ENCODE measurements at places on chromosomes 1 and 21.

GRCh38 chr1:221991221-221991620, 249.3 kb upstream of the DUSP10 start:
- no peak for DNase-seq

- DNase-seq: no peak
Measured at GRCh38 chr1:98704971-98705370, 43.5 kb downstream of the SNX7 start.

DNA sequence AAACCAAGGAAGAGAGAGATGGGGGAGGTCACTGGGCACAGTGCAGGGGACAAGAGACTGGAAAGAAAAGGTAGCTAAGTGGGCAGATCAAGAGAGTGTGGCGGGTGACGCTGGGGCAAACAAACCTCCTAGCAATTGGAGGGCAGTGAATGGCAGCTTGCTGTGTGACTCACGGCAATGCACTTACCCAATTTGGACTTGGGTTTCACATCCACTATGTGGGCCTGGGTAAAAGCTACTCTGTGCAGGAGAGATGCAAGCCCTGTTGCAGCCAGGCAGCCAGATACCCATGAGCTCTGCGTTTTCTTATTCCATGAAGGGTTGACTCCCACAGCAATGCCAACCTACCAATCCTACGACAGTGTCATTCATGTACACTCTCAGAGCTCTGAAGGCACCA, 9.5 kb downstream of the PLXNA2 start:
- DNase-seq: no peak

DNA sequence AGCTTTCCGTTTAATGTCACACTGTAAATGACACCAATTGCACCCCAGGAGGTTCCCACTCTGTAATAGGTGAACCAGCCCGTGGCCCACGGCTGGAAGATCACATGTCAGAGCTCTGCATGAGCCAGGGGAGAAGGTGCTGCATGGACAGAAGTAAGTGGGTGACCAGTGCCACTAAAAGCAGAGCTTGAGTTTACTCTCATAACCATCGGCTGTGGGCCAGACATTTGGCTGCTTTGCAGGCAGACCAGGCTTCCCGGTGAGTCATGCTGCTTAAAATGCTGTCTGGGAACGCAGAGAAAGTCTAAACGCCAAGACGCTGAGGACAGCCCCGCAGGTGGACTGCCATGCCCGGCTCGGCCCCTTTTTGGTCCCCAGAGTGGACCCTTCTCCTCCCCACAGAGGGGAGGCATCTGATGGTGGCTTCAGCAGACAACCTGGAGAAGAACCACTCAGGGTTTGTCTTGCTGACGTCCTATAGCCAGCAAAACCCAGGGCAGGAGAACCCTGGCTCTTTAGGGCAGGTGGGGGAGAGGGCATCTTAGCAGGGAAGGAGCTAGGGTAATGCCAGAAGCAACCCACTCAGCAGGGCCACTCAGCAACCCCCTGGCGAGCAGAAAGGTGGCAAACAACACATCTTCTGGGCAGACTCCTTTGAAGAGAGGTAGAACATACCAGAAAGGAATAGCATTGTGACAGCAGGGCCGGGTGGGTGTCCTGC, 7.3 kb downstream of the KIAA2013 start:
- DNase-seq: no peak

DNA sequence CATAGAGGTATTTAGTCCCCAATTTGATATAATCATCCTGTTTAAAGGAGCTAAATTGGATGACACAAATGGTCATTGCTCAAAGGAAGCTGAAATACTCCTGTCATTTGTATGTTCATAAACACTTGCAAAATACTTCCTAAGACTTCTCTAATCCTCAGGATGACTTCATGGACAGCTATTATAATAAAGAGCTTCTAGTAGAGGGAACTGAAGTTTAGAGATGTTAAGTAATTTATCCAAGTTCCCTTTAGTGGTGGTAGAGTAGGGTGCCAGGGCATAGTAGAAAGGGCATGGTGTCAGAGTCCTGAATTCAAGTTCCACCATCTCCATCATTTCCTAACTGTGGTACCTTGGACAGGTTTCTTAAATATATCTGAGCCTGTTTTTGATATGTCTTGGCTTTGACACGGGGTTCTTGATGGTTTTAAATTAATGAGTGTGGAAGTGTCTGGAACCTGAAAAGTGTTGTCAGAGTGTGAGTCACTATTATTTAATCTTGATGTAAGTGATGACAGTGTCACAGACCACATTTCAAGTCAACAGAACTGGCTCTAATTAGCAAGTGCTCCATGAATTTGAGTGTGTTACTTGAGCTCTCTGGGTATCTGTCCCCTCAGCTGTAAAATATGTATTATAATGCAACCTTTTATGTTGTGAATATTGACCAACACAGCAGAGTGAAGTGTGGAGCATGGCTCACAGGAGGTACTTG, 12.1 kb upstream of the GBP6 start:
- DNase-seq: no peak

DNA sequence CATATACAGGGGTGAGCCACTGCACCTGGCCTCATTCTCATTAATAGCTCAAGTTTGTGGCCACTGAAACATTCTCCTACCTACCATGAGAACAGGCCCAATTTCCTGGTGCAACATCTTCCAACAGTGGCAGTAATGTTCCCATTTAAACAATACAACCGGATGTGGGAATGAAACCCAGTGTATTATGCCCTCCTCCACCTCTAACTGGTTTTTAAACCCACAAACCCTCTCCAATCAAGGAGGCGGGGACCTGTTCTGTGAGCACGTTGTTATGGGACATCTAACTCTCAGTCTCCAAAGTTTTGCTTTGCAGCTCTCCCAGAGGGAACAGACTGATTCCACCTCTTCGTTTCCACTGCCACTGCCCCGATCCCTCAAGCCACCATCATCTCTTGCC, 2.6 kb downstream of the CTNNBIP1 start:
- DNase-seq: no peak

GRCh38 chr1:230189341-230189740, 122.3 kb downstream of the GALNT2 start:
- DNase-seq: no peak

DNA sequence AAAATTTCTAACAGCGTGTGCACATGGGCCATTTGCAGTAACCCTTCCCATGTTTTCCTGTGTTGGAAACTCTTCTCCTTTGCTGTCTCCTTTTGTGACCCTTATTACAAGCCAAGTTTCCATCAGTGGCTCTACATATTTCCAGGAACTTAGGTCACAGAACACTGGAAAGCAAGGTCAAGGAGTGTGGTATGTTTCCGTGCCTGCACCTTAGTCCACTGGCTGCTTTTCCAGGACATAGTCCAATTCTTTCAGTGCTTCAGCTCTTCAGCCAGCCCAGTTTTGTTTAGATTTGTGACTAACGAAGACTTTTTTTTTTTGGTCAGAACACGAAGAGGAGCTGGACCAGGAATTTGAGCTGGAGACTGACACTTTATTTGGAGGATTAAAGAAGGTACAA, 33.8 kb downstream of the HHAT start:
- no peak for DNase-seq

DNA sequence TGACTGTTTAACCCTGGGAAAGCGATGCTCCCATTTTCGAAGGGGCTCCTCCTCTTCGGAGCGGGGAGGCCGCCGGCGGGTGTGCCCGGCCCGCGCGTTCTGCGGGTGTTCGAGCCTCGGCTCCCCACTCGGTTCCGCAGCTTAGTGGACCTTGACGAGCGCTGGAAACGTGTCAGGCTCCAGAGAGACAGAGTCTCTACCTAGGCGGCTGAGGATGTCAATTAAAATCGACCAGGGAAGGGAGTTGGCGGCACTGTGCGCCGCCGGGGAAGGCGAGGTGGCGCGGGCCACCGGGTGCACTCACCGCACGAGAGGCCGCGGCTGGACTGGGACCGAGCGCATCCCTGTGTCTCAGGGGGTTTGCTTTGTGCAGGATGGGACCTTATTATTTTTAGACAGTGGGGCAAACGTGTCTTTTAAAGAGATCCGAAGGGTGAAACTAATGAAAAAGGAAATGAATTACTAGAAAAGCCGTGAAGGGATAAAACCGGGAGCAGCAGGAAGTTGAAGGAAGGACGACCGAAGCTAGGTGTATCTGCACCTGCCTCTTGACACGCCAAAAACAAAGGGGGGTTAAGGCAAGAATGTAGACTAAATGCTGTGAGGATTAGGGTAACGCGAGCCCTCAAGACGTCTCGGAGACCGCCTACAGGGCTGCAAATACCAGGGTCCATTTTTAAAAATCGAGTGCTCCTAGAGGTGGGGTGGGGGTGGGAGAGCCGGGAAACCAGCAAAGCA, 5.6 kb downstream of the LHX4 start:
- no peak for DNase-seq

- DNase-seq: no peak
Measured at GRCh38 chr1:172627702-172628101, 31.2 kb upstream of the FASLG start.

DNA sequence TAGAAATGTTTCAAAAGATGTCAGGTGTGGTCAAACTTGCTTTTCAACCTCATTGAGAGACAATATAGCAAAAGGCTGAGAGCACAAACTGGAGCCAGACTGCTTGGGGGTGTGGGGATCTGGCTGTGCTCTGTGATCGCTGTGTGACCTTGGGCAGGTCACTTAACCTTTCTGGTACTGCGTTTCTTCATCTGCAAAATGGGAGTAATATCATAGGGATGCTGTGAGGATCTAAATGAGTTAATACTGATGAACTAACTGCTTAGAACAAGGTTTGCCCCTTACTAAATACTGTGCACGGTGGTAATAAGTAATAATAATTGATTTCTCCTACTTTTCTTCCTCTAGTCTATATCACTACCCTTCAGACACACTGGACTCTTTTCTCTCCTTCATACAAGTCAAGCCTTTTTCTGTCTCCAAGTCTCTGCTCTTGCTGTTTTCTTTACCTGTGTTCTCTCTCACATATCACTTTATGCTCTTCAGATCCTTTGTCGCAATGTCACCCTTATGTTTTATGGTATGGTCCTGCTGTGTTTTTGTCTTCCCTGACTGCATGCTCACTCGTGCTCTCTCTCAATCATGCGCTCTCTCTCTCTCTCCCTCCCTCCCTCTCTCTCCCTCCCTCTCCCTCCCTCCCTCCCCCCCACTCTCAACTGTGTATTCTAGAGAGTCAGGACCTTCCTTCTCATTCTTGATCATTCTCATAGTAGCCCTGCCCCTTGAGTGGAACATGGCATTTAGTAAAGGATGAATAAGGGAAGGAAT, 3.3 kb downstream of the MGST3 start:
- DNase-seq: no peak

- no peak for DNase-seq
Measured at GRCh38 chr21:33655588-33656221, 13.4 kb downstream of the ITSN1 start.

- DNase-seq: no peak
Measured at GRCh38 chr1:10591010-10591409, 116.3 kb downstream of the PEX14 start.

DNA sequence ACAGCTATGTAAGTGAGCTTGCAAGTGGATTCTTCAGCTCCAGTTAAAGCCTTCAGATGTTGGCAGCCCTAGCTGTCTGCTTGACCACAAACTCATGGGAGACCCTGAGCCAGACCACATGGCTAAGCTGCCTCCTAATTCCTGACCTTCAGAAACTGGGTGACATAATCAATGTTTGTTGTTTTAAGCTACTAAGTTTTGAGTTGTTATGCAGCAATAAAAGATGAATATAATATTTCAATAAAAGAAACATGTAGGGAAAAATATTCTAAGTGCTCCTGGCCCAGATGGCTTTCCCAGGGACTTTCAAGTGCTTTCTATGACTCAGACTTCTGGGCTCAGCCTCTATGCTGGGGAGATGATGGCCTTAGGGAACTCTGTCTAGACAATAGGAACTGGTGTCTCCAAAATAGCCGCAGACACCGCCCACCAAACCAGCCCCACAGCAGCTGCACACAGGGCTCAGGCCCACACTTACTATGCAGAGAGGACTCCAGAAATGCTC, 20.3 kb upstream of the AZIN2 start:
- no peak for DNase-seq

DNA sequence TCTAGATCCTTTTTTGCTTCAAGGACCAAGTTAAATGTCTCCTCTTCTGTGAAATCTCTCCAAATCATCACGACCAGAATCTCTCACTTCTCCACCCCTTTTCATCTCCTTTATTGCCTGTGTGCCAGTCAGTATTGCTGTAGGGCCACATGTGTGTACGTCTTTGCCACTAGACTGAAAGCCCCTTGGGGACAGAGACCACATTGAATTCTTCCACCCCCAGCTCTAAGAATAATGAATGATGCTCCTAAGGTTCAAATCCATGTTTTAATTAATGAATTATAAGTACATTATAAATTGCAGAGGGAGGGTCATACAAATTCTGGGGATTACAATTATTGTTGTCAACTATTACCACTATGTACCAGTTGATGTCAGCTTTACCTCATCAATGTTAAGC, 343.8 kb downstream of the USP25 start:
- DNase-seq: no peak

DNA sequence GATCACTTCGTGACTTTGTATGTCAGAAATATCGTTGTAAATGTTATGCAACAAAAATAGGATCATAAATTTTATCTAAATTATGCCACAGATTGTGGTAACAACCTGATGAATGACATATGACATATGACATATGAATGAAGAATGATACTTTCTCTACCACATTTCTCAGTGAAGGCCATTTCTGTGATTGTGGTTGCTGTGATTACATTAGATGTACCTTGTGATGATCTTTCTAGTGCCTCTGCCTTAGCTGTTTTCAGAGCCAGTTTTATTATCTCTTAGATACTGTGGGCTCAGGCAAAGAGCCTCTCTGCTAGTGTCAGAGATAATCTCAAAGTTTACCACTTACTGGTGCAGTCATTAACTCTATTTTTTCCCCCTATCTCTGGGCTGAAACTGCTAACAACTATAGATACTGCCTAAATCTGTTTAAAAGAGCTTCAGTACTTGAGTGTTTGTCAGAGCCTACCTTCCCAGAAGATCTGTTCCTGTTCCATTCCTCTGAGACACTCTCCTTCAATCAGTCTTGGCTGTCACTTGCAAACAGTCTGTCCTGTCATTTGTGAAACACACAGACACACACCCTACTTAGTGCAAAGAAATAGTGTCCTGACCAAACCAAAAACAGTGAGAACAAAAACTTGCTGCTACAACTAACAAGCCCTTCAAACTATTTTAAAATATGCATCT, 55.5 kb downstream of the HMCN1 start:
- no peak for DNase-seq

- no peak for DNase-seq
Measured at GRCh38 chr1:94825936-94826335, 5.8 kb downstream of the SLC44A3 start.

GRCh38 chr1:47814612-47815395, 182.4 kb downstream of the TRABD2B start:
- no peak for DNase-seq

DNA sequence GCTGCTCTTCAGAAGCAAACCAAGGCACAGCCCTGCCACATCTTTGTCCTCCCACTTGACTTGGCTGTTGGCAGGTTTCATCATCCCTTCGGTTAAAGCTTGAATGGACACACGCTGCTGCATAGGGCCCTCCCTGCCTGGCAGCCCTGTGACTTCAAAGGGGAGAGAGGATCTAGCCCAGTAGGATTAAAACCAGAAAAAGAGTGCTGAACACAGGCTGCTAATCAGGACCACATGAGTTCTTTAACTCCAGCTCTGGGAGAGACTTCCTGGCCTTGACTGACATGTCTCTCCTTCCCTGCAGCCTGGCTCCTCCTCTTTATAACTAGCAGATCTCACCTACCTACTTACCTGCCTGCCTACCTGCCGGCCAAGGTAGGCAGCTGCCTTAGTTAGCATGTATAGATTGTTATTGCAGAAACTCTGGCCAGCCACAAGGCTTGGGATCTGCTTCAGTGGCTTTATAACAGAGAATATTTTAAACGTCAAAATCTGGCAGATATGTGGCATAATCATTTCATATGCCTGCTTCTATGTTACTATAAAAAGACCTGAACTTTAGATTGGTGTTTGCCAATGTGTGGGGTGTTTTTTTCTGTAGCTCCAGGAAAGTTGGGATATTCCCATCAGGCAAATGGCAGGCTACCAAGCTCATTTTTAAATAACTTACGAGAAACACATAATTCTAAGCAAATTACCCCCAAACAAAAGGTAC, 49.4 kb downstream of the ERG start:
- DNase-seq: no peak
